ENCODE measurements at places on chromosomes 12 and 14.

DNA sequence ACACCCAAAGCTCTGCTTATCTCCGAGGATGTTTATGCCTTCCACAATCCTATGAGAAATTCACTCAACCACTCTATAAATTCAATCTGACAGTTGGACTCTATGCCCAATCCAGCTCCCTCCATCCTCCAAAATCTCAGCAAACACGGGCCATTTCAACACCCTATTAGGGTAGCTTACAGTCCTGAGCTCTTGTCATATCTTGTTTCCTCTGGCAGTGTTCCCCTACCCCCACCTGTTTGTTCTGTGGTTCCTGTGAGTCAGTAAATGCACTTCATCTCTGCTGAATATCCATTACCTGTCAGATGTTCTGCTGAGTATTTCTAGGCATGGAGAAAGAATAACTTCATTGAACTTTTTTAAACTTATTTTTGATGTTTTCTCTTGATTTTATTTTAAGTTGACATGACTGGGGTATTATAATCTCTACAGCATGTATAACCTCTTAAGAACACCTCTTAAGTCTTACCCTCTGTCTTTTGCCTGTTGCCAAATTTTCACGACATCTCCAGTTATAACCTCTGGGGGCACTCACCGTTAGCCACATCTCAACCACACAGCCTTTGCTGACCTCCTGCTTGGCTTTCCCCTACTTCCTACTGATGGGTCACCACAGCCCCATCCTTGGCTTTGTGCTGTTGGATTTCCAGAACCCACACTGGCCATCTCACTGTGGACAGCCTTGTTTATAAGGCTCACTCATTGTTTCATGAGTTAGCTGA, 317.0 kb upstream of the TMPO start:
- no peak for DNase-seq

DNA sequence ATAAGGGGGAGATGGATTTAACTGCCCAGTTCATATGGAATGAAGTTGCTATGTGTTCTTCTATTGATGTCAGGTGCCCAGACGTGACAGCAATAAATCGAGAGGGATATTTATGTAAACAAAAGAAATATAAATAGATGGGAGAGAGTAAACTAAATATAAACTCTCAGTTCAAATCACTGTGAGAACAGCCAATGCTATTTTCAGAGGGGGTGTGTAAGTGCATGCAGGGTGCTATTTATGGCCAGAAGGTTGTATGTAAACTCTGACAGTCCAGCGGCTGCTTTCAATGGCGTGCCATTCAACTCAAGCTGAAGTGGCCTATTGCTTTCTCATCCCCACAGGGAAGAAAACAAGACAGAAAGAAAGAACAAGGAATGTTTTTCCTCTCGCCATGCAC, 127.2 kb downstream of the KCNA5 start:
- DNase-seq, result no peak

GRCh38 chr14:92551044-92551841, 37.7 kb downstream of the RIN3 start:
- DNase-seq, result no peak

DNA sequence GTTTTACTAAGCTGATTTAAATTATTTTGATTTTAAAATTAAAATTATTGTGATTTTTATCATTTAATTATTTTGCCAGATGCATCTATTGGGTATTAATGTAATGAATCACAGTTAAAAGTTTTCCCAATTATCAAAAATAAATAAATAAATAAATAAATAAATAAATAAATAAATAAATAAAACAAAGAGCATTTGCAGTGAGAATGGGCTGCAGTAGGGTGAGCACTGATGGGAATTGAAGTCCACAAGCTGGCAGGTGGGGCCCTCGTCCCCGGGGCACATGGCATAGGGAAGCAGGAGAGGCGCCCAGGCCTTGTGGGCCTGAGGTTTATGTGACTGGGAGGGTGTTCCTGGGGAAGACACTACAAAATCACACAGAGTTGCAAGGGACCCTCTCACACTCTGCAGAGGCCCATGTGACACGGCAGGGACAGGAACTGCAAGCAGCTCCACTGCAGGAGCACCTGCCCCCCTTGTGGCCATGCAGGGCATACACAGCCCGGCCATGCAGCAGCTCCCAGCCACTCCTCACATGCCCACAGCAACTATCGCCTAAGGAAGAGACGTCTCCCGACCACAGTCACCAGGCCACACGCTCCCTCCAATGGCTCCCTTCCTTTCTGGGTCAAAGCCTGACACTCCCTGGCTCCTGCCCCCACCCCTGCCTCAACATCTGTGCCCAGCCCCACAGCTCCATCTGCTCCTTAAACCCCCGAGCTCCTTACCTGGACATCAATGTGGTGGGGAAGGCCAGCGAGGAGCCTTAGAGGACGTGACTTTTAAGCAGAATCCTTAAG, 256.3 kb upstream of the SFSWAP start:
- peak; percentile 57 for DNase-seq

GRCh38 chr14:91998667-91999570, 40.9 kb downstream of the TRIP11 start:
- no peak for DNase-seq

GRCh38 chr14:55620277-55620676, 40.3 kb downstream of the KTN1 start:
- no peak for DNase-seq
